ENCODE measurements at places on chromosomes 6 and 20.

DNA sequence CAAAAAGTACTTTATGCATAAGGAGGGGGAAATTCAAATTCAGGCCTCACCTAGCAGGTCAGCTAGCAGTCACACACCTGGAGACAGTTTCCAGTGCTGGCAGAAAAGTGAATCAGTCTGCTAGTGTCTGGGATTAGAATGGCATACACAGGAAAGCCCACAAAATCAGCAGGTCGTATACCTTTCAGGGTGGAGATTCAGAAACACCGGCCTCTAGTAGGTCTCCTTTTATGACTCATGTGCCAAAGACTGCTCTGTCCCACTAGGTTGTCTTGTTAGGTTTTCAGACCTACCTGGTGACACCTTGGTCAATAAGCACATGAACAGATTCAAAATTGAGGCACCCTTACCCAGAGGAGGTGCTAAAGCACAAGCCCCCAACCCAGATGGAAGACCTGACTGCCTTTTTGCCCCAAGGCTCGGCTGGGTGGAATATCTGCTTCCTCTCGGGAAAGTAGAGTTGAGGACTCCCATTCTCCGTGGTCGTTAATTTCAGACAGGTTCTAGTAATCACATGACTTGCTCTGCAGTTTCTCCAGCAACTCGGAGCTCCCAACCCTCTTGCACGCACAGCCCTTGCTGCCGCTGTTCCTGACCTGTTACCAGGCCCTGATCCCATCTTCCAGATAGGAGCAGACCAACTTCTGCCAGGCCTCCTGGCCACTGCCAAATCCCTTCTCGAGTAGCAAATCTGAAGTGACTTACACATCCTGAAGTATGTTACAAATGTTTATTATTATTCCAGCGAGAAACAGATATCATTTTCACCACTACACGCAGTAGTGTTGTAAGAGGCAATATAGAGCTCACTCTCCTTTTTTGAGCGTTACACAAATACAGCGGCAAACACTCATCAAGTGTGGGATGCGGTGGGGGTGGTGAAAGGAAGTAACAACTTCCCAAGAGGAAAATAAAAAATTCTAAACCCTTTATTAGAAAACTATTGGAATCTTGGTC, 46.6 kb downstream of the AGPAT4 start:
- DNase-seq: no peak

DNA sequence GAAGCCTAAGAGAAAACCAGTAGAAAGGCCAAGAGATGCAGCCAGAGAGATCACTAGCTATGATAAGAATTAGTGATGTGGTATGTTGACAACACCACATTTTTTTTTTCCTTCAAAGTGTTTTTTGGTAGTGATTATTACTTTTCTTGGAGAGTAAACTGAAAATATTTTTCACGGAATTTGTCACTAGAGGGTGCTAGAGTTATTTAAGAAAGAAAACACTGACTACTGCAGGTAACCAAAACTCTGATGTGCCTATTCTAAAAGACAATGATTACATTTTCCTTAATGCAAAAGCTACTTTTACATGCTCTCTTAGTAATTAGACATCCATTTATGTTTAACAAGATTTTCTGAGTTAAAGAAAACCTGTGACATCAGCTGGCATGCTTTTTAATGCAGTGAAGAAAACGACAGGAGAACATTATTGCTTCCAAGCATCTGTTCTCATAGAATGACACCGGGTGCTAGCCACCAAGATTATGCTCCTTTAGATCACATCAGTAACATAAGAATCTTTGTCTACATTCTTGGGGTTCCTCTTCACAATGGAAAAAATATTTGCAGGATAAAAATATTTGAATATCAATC, 28.8 kb downstream of the RWDD2A start:
- no peak for DNase-seq

- no peak for DNase-seq
Measured at GRCh38 chr6:136471372-136471771, 78.8 kb downstream of the MAP7 start.

- no peak for DNase-seq
Measured at GRCh38 chr20:20205862-20206236, 153.5 kb downstream of the CFAP61 start.

- DNase-seq: no peak
Measured at GRCh38 chr6:33863723-33864440, 60.1 kb upstream of the MLN start.

GRCh38 chr6:75600768-75601167, 912 bp upstream of the SENP6 start:
- no peak for DNase-seq

DNA sequence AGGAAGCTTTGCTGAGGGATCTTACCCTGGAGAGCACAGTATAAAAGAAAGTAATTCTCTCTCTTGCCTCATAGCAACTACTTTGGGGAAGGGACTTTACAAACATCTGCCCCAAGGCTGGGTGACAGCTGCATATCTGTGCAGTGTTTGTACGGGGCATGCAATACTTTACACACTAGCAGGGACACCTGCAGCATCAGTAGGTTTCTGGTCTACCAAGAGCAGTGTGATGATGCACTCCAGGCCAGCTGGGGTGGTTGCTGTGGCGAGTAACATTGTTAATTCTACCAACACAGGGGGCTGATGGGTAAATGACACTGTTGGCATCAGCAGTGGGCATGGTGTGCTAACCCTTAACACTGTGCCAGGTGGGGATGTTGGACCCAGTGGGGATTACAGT, 48.0 kb downstream of the ADTRP start:
- DNase-seq: peak; percentile 65

- no peak for DNase-seq
Measured at GRCh38 chr6:503610-504362, 112.2 kb downstream of the IRF4 start.

GRCh38 chr6:134000443-134000842, 47.4 kb downstream of the TBPL1 start:
- DNase-seq: no peak

DNA sequence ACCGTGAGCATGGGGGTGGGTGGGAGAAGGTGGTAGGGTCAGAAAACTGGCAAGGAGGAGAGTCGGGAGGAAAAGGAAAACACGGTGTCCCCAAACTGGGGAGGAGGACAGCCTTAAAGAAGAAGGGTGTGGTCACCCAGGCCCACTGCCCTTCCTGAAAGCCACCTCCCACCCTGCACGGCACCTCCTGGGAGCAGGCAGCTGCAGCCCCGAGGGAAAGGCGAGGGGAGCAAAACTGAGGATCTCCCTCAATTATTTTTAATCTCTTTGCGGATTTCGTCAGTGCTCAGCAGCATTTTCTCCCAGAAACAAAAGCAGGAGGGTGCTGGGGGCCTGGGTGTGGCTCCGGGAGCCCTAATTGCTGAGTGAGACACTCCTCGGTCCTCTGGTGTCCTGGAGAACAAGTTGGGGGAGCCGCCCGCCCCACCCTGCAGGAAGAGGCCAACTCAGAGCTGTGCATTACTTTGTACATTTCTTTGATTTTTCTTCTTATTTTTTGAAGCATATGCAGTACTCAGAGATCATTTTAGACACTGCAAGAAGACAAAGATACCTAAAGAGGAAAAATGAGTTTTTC, 56.4 kb downstream of the RIOK1 start:
- DNase-seq: no peak

- DNase-seq: no peak
Measured at GRCh38 chr6:170175644-170176135, 115.2 kb downstream of the DLL1 start.

DNA sequence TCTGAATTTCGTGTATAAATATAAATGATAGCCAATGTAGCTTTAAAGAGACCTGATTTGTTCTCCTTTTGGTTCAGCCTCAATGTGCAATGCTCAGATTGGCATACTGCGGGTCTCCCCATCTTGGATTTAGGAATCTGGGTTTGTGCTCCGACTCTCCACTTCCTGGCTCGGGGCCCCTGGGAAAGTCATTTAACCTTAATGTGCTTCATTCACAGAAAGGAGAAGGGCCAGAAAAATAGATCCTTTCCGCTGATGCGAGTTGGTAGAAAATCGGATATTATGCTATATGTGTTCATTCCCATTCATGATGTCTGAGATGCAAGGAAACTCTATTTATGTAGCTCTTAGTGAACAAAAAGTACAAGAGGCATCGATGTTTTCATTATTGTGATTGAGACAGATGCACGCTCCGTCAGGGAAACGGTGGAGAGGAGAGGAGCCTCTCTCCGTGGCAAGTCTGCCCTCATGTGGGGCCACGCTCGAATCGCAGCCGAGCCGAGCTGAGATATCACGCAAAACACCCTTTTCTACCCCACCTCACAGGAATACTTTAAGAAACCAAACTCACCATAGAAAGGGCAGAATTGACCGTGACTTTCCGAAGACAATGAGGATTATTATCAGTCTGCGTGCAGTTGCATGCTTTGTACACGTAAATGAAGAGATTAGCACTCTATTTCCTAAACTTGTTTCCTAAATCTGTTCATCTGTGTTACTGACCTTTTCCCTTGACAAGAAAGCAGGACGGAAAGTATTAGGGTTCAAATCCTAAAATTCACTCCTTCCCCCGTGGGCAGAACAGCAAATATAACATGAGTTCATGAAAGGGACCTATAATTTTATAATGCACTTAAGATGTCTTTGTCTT, 136.6 kb downstream of the COL9A1 start:
- peak; percentile 12 for DNase-seq

DNA sequence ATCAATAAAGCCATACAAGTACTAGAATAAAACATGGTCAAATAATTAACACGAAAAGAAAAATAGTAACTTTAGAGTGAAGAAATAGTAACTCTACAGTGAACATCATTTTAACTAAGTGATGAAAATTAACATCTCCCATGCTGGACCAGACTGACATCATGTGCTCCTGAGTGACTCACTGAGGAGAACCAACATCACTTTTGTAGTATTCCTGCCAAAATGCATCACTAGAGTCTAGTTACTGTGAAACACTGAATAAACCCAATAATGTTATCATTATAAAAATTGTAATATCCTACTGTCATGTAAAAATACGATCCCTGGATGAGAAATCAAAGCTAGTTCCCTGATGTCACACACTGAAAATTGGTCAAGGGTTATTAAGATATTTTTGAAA, 361.3 kb downstream of the CD109 start:
- DNase-seq: no peak

- DNase-seq: no peak
Measured at GRCh38 chr20:17621229-17621968, 51.5 kb downstream of the DSTN start.

DNA sequence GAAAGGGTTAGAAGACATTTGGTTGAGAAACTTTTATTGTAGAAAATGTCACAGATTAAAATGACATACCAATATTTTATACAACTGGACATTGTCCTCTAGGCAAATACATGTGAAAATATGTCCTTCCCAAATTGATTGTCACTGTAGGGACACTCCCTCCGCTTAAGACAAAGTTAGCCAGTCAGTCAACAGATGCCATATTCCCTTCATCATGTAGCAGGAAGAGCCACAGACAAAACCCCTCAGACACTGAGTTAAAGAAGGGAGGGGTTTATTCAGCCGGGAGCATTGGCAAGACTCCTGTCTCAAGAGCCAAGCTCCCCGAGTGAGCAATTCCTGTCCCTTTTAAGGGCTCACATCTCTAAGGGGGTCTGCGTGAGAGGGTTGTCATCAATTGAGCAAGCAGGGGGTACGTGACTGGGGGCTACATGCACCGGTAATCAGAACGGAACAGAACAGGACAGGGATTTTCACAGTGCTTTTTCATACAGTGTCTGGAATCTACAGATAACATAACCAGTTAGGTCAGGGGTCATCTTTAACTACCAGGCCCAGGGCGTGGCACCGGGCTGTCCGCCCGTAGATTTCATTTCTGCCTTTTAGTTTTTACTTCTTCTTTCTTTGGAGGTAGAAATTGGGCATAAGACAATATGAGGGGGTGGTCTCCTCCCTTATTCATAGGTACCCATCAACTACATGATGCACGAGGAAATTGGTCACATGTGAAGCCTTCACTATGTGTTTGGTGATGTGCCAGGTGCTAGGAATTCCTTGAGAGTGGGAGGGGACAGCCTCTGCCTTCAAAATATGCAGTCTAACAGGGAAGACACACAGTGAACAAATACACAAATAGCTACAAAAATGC, 155.7 kb upstream of the CDYL start:
- no peak for DNase-seq

DNA sequence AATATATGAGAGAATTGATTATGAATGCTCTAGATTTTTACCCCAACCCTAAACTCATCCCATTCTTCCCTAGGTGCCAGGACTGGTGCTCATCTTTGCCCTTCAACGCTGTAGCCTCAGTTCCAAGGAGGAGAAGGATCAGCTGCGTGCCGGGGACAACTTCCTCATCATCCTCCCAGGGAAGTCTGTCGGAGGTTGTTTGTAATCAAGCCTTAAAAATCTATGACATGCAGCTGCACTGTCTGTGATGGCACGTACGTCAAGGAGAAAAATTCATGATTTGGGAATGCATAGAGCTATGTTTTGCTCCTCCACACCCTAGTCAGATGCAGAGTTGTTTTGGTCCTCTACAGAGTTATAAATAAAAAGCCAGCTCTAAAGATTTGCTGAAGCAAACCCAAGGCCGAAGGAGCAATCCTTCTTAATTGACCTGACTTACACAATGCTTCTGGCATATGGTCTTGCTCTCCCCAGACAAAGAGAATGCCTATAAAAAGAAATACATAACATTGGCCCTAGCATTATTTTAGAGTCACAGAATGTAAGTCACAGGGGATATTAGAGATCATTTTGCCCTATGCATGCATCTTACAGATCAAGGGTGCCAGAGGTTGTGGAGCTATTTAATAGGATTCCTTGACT, 244.2 kb downstream of the HIVEP2 start:
- no peak for DNase-seq

GRCh38 chr6:40960742-40961430, 78.1 kb downstream of the UNC5CL start:
- no peak for DNase-seq

DNA sequence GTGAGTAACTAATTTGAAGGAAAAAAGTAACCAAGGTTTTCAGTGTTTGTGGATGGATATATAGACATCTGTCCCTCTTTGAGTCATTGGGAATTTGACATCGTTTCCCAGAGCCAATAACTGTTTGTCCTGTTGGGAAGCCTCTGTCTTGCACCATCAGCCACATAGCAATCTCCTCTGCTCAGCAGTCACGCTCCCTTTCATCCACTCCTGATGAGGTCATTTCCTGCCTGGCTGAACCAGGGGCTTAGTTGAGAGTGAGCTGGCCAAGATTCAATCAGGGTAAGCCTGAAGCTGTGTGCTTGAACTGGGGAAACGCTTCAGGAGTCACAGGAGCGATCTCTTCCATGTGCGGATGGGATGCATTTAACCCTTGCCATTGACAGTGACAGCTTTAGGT, 121.5 kb upstream of the FOXQ1 start:
- DNase-seq: no peak
